ENCODE measurements at places on chromosomes 3 and 15. TPM values are rescaled to one million over a fixed set of nuclear protein-coding genes. Genes with fewer than 3 reads are reported as not detected.

TMEM212 gene
- not detected for total RNA-seq

PTH1R gene
- total RNA-seq: under 0.01 TPM

PARP6 gene
- total RNA-seq: 7.1 TPM

DISP2 gene
- total RNA-seq: 0.13 TPM

RCN2 gene
- 42.0 TPM for total RNA-seq

CCDC39 gene
- under 0.01 TPM for total RNA-seq

EXD1 gene
- total RNA-seq: under 0.01 TPM

MEX3B gene
- total RNA-seq: 4.1 TPM

RTP3 gene
- not detected for total RNA-seq

TNNC1 gene
- total RNA-seq: not detected

CCR9 gene
- not detected for total RNA-seq

ZKSCAN7 gene
- total RNA-seq: 1.4 TPM

SLC26A6 gene
- 11.0 TPM for total RNA-seq

TXNRD3 gene
- total RNA-seq: 8.6 TPM

GOLGA6L2 gene
- not detected for total RNA-seq

PATL2 gene
- total RNA-seq: 0.13 TPM

IQCF5 gene
- not detected for total RNA-seq

QRICH1 gene
- 52.0 TPM for total RNA-seq

RNF123 gene
- 18.4 TPM for total RNA-seq

HTR3E gene
- total RNA-seq: not detected

ADGRG7 gene
- not detected for total RNA-seq

MAGEL2 gene
- not detected for total RNA-seq

GP9 gene
- total RNA-seq: not detected

UROC1 gene
- total RNA-seq: not detected

TGM4 gene
- 0.13 TPM for total RNA-seq

C2CD4B gene
- 28.2 TPM for total RNA-seq

MYH15 gene
- total RNA-seq: 0.13 TPM

TPRG1 gene
- total RNA-seq: under 0.01 TPM

SEMA6D gene
- 1.5 TPM for total RNA-seq

SPINK8 gene
- total RNA-seq: not detected

CELF6 gene
- total RNA-seq: not detected

ACP3 gene
- not detected for total RNA-seq

FGD5 gene
- 86.3 TPM for total RNA-seq

BBX gene
- 30.3 TPM for total RNA-seq

Measured in dermis microvascular lymphatic vessel endothelial cell (primary cell).